ENCODE measurements at places on chromosomes 4 and X.

DNA sequence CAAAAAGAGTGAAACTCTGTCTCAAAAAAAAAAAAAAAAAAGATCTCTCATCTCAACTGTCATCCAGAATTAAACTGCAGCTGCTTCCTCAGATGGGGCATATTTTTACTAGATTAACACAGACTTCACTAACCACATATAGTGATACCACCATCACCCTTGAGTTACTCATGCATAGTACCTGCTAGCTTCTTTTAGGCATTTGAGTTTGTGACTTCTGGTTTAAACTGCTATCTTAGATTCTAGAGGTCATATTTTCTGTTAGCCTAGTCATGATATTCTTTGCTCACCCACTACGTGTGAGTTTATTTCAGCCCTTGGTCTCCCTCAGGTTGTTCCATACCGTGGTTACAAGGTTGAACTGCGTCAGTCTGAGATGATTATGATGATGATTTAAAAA is 154.9 kb upstream of the BMP3 start:
- no peak for DNase-seq

- no peak for DNase-seq
Measured at GRCh38 chr4:83606898-83607297, 71.0 kb downstream of the GPAT3 start.

- no peak for DNase-seq
Measured at GRCh38 chr4:94014484-94015136, 186.1 kb downstream of the ATOH1 start.

GRCh38 chr4:139783741-139784484 is 118.3 kb downstream of the MGST2 start:
- no peak for DNase-seq

DNA sequence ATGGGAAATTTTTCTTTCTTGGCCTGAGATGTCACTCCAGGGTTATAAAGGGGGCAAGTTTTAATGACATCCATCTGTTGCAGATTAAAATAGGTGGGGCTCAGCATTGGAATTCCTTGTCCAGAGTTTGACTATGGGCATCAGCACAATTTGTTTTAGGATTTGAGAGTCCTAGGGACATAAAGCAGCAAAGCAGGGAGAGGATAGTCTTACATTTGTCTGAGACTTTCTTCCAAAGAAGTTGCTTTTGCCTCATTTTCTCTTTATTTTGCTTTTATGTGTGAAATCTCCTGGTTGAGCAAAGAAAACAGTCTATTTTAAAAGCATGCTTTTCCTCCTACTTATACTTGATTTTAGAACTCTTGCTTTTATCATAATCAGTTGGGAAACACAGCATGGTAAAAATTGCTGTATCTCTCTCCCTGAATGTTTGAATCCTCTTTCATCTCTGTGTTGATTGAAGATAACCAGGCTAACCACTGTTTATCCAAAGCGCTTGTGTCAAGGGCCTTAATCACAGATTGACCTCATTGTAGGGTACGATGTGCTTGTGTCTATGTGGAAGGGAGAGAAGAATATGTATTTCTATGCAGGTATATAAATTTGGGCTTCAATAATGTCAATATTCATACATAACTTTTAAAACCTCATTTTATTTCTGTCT is 121.5 kb downstream of the ANK2 start:
- DNase-seq = no peak

DNA sequence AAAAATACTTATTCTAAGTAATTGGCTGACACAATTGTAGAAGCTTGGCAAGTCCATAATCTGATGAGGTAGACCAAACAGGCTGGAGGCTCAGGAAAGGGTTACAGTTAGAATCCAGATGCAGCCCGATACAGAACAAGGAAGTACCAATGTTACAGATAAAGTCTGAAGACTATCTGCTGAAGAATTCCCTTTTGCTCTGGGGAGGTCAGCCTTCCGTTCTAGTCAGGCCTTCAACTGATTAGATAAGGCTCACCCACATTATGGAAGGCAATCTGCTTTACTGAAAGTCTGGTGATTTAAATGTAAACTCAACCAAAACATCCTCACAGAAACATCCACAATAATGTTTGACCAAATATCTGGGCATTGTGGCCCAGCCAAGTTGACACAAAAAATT is 7.4 kb upstream of the DYNLT3 start:
- DNase-seq = no peak

DNA sequence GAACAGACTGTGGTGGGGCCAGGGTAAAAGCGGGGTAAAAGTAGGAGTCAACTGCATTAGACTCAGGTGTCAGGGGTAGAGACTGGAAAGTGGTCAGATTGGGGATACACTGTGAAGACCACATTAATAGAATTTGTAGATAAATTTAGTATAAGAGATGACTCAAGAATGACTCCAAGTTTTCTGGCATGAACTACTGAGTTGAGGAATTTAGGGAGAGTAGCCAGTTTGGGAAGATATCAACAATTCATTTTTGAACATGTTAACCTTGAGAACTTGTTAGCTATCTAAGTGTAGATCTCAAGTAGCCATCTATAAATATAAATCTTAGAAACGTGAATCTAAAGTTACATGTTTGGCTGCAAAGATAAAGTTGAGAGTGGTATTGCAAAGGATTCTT is 206.9 kb upstream of the HCCS start:
- no peak for DNase-seq

DNA sequence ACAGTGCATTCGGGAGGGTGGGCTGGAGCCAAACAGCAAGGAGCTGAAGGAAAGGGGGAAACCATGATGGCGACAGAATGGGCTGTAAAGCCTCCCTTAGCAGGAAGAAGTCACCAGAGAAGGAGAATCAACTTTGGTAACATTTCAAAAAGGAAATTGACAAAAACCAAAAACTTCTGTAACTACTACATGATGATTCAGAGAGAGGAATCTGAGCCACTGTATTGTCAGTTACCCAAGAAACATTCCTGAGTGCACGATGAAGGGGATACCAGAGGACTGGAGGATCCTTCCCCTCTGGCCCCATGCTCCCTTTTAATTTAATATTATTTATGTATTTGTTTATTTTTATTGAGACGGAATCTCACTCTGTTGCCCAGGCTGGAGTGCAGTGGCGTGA is 26.3 kb downstream of the PDHA1 start:
- DNase-seq = no peak

DNA sequence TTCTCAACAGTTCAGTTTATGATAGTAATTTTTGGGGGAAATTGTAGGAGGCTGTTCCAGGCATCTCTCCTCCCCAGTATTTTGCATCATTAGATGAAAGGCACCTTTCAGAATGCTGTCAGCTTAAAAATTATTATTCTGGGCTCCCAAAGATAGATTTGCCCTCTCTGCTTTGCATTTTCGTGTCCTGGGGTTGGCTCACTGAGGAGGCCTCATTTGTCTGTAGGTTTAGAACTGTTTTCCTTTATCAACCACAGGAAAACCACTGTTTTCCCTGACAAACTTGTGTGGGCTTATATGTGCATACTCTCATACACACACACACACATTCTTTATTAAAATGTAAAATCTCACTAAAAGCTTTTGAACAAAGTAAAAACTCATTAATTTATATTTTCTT is 197.2 kb upstream of the VCX3A start:
- no peak for DNase-seq

DNA sequence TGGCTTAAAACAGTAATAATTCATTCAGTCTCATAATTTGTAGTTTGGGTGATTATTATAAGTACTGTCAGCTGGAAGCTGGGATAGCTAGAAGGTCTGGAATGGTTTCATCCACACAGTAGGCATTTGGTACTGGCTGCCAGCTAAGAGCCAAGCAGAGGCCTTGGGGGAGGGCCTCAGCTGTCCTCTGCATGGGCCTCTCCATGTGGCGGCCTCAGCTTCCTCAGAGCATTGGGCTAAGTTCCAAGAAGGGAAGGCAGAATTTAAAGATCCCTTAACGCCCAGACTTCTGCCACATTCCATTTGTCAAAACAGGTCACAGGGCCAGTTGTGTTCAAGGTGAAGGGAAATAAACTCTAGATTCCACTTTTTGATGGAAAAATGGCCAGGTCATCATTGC is 93.3 kb downstream of the NEUROG2 start:
- DNase-seq = no peak

DNA sequence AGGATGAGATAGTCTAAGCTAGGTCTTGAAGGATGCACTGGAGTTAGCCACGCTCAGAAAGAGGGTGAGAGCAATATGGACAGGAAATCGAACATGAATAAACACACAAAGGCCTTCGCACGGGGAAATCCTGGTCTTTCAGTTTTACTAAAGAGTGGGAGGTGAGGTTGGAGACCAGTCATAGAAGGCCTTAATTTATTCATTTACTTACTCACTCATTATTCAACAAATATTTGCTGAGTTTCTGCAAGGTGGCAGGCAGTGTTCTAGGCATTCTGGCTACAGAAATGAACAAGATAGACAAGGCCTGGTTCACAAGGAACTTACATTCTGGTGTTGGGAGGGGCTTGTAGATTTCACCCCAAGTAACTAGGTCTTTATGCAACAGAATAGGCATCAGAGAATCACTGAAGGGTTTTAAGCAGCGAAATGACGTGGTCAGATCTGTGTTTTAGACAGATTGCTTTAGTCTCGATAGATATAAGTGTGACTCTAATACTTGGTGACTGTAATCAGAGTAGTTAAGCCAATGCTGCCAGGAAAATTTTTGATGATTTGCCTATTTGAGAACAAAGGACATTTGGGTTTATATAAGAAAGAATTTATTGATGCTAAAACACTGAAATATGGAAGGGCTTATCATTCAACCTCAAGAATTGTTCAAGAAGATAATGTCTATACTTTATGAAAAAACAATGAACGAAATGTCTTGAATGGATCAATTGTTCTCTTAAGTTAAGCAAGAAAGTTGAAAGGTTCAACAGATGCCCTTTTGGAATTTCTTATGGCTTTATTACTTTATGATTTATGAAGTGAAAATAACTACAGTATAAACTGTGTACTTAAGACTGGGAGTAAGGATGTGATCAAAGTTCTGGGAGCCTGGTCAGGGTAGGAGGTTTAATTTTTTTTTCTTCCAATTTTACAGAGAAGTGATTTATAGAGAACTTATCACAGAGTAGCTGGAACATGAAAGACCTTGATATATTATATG is 184.4 kb upstream of the CASK start:
- DNase-seq = no peak

- no peak for DNase-seq
Measured at GRCh38 chrX:13742397-13743176, 8.0 kb downstream of the OFD1 start.

DNA sequence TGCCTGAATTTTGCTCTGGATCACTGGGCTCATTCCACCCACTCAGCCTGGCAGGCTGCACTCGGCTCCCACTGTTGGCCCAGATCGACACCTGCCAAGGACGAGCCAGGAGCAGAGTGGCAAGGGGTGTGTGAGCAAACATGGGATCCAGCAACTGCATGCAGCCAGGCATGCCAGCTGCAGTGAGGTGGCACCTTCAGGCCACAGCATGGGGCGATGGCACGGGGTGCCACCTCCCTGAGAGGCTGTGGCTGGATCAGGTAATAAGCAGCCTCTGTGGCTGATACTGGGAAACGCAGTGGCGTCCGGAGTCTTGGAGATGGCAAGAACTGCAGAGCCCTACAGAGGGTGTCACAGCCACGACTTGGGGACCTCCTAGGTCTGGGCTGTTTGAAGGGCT is 244.5 kb upstream of the FSTL5 start:
- DNase-seq = peak; percentile 47

- DNase-seq = no peak
Measured at GRCh38 chr4:87557348-87557747, 28.2 kb upstream of the SPARCL1 start.

DNA sequence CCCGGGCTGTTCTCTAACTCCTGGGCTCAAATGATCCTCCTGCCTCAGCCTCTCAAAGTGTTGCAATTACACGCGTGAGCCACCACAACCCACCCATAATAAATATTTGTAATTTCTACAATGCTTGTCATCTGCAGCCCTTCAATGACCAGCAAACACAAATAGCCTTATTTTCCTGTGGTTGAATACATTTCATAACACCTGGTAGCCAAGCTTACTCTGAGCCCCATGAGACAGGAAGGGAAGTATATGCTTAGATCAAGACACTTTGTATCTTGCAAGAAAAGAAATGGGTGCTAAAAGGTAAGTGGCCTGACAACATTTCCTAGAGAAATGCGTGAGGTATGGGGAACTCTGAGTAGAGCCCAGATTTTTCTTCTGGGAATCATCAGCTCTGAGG is 56.9 kb upstream of the PDGFRA start:
- no peak for DNase-seq

GRCh38 chr4:187380181-187380581 is 615.4 kb upstream of the ZFP42 start:
- no peak for DNase-seq

GRCh38 chr4:3686753-3687152 is 79.4 kb upstream of the ADRA2C start:
- DNase-seq = no peak

GRCh38 chr4:6932918-6933317 is 23.3 kb downstream of the TBC1D14 start:
- DNase-seq = no peak
